ENCODE measurements at places on chromosomes 3 and 15. TPM values are rescaled to one million over a fixed set of nuclear protein-coding genes. Genes with fewer than 3 reads are reported as not detected.
A peak's percentile ranks its signal among the peaks of the same experiment; 100 is the strongest.

GRCh38 chr3:52052831-52053306 lies 3.5 kb downstream of the DUSP7 start:
- peak; percentile 87 for DNase-seq

GRCh38 chr15:56369234-56369633 lies 4.0 kb downstream of the TEX9 start:
- DNase-seq: no peak

- DNase-seq: peak; percentile 89
Observed at GRCh38 chr3:9503283-9503682, 50.3 kb downstream of the LHFPL4 start.

GRCh38 chr3:192444096-192444790 lies 283.1 kb downstream of the FGF12 start:
- peak; percentile 73 for DNase-seq

GRCh38 chr3:124967964-124968363 lies 33.4 kb upstream of the MUC13 start:
- no peak for DNase-seq

- no peak for DNase-seq
Observed at GRCh38 chr15:43508991-43509659, 8.3 kb upstream of the MAP1A start.

The LRRC49 gene
- 8.3 TPM for total RNA-seq

The REC114 gene
- total RNA-seq: not detected

- no peak for DNase-seq
Observed at GRCh38 chr3:192799721-192800120, 72.4 kb upstream of the FGF12 start.

The FANCD2OS gene
- not detected for total RNA-seq

GRCh38 chr3:38645601-38646000 lies 3.9 kb downstream of the SCN5A start:
- DNase-seq: no peak

DNA sequence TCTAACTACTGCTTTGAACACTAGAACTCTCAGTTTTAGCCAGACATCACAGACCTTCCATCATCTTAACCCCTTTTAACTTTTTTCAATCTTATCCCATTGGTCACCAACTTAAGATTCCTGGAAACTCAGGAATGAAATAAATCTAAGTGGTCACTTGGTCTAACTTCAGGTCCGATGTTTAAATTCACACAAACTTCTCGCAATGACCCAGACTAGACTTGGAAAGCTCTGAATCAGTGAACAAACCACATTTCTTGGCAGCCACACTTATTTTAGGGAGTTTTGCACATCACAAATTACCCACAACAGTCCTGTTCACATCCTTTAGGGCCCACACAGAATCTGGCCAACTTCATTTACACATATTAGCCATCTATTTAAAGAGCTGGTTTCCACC lies 118.9 kb downstream of the MAGI1 start:
- no peak for DNase-seq

The KLHL6 gene
- not detected for total RNA-seq

DNA sequence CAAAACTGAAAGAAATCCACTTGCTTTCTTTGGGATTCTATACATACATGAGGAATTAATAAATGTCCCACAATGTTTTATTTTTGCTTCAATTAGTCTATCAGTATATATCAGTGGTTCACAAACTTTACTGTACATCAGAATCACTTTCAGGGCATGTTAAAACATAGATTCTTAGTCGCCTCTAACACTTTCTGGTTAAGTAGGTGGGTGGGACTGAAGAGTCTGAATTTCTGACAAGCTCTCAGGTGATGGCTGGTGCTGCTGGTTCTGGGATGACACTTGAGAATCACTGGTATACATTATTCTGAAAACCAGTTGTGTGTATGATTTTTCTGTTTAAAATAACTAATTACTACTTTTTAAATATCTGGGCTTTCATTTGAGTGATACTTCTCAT lies 393.3 kb downstream of the TBC1D5 start:
- no peak for DNase-seq

The FILIP1L gene
- total RNA-seq: 0.22 TPM

GRCh38 chr3:61608072-61608471 lies 46.7 kb downstream of the PTPRG start:
- no peak for DNase-seq

DNA sequence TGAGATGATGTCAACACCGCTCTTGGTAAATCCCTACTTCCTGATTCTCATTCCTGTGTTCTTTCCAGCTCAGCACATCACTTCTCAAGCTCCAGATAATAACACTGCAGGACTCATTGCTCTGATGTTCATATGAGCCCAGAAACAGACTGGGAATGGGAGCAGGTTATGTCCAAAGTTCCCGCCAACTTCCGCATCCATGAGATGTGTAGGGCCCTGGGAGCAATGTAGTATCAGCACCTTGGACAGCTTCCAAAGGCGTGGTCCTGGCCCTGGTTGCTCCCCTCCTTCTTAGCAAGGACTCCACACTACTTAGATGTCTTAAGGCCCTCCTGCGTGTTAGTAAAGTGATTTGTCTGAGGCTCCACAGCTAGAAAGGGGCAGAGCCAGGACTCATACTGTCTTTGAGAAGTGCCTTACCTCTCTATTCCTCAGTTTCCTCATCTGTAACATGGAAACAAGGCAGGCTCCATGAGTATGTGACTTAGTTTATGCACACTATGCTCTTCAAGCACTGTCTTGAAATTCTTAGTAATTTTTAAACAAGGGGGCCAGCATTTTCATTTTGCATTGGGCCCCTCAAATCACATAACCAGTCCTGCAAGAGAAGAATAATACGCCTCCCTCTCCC lies 27.9 kb upstream of the SLC6A1 start:
- peak; percentile 53 for DNase-seq

The CRABP1 gene
- 93.0 TPM for total RNA-seq

DNA sequence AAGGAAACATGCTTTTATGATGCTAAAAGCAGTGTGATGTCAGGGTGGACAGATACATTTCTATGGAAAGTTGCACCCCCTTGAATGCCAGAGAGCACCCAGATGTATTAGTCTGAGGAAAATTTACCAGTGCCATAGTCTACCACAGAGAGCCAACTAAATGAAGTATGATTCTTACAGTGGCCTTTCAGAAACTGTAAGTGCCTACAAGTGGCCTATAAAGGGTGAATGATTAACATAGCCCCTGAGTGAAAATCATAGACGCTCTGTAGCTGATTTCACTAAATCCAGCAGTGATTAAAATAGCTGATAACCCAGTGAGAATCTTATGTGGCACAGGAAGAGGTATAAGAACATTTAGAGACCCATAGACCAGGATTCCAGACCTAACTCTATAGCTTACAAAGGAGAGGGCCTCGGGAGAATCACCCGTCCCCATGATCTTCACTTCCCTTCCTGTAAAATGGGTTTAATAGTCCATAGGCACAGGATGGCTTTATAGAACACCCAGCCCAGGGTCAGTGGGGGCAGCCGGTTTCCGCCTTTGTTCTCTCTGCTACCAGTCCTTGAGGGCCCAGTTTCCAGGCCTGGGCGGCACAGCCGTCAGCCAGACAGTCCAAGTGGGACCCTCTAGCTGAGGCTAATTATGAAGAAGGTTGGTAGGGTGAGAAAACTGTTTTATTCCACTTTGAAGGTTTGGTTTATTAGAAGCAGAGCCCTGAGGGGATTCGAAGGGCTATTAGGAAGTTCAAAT lies 35.5 kb upstream of the CACNA2D3 start:
- no peak for DNase-seq

DNA sequence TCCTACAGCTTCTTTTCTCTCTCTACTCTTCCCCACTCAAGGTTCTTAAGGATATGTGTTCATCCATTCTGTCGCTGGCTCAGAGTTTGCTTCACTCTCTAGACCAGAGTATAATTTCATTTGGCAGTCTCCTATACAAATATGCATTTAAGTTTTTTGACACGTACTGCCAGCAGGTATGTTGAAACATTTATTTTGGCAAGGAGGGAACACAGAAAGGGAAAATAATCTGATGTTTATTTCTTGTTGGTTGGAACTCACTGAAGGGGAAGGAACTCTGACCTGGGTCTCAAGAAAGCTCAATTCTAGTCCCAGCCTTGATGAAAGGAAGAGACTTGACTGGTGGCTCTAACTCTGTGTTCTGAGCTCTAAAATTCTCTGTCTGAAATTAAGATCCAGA lies 21.6 kb downstream of the FANCD2 start:
- no peak for DNase-seq

The SLC51A gene
- total RNA-seq: 5.6 TPM

- no peak for DNase-seq
Observed at GRCh38 chr3:121796970-121797369, 37.9 kb downstream of the IQCB1 start.

GRCh38 chr15:32774022-32774421 lies 56.2 kb downstream of the GREM1 start:
- no peak for DNase-seq

- DNase-seq: no peak
Observed at GRCh38 chr3:99012051-99012450, 110.6 kb upstream of the DCBLD2 start.

GRCh38 chr3:77254967-77255831 lies 215.3 kb downstream of the ROBO2 start:
- peak; percentile 53 for DNase-seq

GRCh38 chr3:183699238-183699947 lies 1.8 kb downstream of the YEATS2 start:
- no peak for DNase-seq

DNA sequence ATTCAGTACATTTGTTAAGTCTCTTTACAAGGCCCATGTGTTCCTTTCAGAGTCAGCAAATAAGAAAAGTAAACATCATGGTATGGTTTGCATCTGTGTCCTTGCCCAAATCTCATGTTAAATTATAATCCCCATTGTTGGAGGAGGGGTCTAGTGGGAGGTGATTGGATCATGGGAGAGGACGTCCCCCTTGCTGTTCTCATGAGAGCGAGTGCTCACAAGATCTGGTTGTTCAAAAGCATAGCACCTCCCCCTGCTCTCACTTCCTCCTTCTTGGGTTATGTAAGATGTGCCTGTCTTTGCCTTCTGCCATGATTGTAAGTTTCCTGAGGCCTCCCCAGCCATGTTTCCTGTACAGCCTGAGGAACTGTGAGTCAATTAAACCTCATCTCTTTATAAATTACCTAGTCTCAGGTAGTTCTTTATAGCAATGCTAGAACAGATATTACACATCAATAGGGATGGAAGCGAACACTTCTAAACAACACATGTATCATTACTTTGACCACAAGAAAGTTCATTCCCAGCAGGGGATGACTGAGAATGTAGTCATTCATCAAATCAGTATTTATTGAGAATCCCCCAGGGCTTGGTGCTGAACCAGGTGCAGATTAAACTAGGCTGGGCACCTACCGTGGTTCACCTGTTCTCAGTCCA lies 4.1 kb downstream of the EFCAB12 start:
- DNase-seq: no peak

GRCh38 chr3:133996251-133996661 lies 33.5 kb downstream of the SLCO2A1 start:
- peak; percentile 41 for DNase-seq

DNA sequence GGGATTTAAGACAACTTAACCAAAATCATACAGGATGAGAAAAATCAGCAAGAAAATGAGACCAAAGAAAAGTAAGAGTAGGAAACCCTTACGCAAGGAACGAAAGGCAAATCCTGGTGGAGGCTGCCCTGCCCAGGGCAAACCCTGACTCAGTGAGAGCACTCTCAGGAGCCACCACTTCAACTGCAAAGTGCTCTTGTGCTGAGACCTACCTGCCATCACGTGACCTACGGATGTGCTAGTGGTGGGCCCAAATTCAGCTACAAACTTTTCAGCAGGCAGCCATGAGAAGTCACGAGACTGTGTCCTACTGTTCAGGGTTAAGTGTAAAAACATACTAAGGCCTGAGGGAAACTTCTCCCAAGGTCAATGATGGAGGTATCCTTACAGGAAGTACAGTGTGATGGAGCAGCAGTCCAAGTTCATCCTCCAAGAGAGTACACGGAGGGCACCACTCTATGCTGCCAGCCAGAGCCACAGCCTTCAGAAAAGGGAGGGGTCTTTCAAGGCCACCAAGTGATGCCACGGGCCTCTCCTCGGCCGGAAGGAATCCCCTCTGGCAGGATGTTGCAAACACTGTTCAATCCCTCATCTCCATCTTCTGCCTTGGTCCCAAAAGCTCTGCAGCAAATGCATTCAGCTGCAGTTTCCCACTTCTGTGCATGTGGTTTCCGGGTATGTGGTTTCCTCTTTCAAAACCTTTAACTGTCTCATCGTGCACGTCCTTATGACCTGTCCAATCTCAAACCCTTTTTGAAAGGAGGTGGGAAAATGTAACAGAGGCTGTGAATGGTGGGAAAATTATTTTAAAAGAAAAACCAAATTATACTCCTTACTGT lies 9.5 kb downstream of the CHSY1 start:
- DNase-seq: no peak

DNA sequence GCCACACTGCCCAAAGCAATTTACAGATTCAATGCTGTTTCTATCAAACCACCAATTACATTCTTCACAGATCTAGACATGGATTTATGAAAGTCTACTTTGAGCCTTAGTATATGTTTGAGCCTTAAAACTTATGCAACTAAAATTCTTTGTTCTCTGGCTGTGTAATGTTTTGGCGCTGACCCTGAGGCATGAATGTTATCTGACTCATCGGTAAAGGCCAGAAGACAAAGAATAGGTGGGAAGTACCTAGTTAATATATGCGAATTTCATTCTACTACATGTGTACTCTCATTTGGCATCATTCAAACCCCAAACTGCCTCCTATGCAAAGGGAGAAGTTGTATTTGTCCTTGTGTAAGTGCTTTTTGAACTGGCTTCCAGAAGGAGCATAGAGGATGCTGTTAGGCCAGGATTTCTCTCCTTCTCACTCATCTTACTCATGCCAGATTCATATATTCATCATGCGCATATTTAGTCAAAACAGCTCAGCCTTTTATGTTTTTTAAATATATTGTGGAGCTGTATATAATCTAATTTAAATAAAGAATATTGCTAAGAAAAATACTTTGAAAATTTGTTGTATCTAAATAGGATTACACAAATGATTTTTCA lies 204.2 kb downstream of the NFKBIZ start:
- DNase-seq: no peak

- DNase-seq: no peak
Observed at GRCh38 chr15:39657181-39657580, 76.3 kb downstream of the THBS1 start.

- DNase-seq: no peak
Observed at GRCh38 chr3:193894121-193894863, 241.7 kb upstream of the HES1 start.

GRCh38 chr3:126732281-126733060 lies 28.4 kb downstream of the CHCHD6 start:
- no peak for DNase-seq

DNA sequence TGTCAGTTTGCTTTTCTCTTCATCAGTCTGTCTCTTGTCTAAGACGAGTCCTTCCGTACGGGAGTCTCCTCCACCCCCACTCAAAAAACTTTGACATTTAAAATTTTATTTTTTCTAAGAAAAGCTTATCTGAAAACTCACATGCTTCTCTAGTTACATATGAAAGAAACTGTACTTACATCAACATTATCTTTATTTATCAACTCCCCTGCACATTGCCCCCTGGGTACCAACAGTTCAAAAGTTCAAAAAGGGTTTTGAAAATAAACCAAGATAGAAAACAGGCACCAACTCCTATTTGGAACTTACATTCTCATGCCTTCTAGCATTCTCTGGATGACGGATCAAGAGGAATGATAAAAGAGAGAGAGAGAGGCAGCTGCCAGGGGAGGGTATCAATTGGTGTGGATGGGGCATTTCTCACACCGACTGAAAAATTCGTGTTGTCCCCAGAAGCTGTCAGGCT lies 182.5 kb downstream of the FOXP1 start:
- no peak for DNase-seq
